Astrocyte of the spinal cord (primary cell): ENCODE measurements at places on chromosomes 4 and X.

- DNase-seq: no peak
These were observed 45.6 kb upstream of the GRPR start for GRCh38 chrX:16077811-16078210.

DNA sequence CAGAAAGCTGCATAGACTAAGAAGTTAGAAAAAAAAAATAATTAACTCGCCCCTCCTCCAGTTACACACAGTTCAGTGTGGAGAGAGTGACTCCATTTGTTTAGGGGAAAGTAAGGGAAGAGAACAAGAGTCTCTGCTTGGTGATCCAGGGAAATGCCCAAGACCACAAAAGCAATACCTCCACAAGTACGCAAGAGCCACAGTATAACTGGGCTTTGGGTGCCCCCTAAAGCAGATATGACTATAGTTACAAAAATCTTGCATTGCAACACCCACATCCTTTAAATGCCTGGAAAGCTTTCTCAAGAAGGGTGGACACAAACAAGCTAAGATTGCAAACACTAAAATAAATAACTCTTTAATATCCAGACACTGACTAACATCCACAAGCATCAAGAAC is 164.2 kb upstream of the NRK start:
- DNase-seq: peak; percentile 5

- peak; percentile 5 for DNase-seq
These were observed 256.2 kb downstream of the FSTL5 start for GRCh38 chr4:161907590-161907955.

DNA sequence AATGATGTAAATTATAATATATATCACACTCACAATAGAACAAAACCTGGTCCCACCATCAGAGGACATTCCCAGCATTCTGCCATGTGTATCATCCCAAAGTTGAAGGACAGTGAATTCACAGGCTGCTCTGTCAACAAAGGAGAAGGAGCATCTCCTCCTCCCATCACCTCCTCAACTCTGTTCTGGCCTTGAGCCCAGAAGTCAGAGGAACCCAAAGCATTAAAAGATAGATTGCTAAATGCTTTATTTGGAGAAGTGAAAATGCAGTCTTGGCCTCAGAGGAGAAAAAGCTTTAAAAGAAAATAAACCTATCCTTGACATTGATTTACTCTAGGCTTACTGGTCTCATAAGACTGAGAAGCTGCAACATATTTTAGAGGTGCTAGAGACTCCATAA is 268.8 kb upstream of the RASGEF1B start:
- no peak for DNase-seq

- no peak for DNase-seq
These were observed 10.8 kb upstream of the TMPRSS11B start for GRCh38 chr4:68256284-68256683.

DNA sequence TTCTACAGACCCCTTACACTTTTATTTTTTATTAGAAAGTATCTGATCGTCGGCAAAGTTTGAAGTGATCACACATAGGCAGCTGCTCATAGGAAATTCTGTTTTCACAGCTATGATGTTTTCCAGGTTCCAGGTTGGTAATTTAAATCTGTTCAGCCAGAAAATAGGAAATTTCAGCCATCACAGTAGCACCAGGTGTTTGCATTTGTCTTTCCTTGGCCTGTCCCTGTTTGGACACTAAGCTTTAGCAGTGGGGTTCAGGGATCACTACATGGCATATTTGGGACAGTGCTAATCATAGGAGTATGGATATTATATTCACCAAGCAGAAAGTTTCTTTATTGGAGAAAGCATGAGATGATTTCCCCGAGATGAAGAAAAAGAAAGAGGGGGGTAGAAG is 92.9 kb downstream of the ANK2 start:
- DNase-seq: no peak

- peak; percentile 55 for DNase-seq
These were observed 178.9 kb upstream of the VEGFC start for GRCh38 chr4:176971576-176972115.
